ENCODE measurements at places on chromosomes 4 and X.

- no peak for DNase-seq
Measured at GRCh38 chr4:158814207-158814606, 45.4 kb downstream of the FNIP2 start.

DNA sequence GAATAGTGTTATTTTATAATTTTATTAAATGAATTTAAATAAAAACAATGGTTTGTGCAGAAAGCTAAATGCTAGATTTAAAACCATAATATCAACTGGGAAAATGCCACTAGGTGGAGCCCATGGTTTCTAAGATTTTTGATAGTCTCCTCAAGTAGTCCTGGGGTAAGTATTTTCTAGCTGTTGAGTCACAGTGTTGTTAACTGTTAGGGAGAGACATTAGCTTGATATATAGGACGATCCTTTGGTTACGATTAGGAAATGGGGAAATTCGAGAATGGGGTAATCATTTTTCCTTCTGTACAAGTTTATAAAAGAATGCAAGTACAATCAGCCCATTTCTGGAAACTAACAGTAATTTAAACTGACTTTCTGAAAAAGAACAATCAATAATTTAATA, 378.4 kb downstream of the ANKRD50 start:
- no peak for DNase-seq

- no peak for DNase-seq
Measured at GRCh38 chr4:23134331-23134730, 441.6 kb downstream of the GBA3 start.

- DNase-seq, result no peak
Measured at GRCh38 chrX:14051416-14051815, 21.7 kb upstream of the GEMIN8 start.

DNA sequence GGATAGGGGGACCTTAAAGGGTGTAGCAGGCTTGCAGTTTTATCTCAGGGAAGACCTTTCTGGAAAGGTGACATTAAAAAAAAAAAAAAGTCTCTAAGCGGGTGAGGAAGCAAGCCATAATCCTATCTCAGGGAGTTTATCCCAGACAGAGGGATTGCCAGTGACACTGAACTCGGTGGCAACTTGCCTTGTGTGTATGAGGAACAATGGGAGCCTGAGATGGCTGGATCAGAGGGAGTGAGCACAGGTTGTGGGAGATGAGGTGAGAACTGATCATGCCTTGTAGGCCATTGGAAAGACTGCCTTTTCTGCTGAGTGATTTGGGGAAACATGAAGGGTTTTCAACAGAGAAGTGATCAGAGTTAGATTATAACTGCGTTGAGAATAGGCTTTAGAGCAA, 31.1 kb downstream of the DTHD1 start:
- DNase-seq, result no peak

DNA sequence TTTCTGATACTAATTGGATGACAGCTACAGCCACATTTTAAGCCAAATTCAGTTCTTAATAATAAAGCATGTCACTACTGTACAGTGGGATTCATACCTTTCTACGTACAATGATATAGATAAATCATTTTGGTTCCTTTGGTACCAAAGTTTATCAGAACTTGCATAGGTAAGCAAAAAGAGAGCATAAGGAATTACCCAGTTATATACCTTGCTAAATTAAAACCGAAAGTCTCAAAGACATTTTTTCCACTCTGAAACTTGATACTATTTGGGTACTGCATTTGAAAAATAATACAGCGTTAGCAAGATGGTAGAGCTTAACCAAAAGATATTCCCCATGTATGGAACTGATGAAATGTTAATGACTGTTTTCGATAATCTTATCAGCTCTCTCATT, 400.9 kb upstream of the ADGRL3 start:
- no peak for DNase-seq

DNA sequence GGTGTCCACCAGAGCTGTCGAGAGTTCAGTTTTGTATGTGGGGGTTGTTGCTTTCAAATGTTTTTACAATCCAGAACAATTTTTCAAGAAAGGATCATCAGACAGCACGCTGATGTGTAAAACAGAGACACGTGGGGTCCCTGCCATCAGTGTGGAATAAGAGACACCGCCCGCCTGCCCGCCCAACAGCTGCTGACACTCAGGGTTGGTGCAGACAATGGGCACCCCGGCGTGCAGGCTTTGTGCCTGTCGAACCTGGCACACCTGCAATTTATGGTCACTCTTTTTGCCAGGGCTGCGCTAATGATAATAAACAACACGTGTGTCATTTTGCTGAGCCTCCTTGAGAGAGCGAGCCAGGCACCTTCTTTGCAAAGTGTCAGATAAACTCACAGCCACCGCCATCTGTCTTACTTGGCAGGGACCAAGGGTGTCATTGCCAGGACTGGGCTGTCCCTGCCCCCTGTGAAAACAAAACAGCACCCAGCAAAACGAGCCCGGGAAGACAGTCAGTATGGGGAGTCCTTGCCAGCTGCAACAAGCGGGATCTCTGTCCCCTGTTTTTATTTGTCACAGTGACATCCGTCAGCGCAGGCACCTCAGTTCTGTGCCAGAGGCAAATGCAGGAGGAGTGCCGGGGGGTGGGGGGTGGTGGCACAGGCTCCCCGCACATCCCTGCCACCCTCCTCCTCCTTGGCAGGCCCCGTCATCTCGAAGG, 69.1 kb downstream of the PSAPL1 start:
- peak; percentile 84 for DNase-seq

DNA sequence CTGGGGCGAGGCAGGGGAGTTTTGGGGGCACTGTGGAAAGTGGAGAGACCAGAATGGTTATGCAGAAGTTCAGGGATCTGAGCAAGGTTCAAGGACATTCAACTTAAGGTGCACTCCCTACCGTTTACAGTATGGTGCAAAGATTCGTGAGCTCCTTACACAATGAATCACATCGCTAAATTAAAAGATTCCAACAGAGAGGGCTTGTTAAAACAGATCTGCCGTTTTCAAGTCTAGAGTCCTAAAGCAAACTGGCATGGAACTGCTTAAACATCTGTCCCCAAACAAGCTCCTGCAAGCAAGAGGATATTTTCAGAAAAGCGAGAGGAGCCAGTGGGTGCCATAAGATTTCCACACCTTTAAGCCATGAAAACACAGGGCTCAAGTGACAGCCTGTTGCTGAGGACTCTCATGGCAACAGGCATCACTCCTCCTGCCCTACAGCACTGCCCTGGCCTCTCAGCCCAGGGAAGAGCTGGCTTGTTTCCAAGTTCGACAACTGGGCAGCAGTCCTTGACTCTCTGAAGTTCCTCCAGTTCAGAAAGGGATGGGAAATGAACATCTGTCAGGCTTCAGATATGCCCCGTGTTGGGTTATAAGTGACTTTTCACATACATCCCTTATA, 10.0 kb downstream of the FAM184B start:
- no peak for DNase-seq

- no peak for DNase-seq
Measured at GRCh38 chrX:5791721-5792120, 436.9 kb downstream of the NLGN4X start.

DNA sequence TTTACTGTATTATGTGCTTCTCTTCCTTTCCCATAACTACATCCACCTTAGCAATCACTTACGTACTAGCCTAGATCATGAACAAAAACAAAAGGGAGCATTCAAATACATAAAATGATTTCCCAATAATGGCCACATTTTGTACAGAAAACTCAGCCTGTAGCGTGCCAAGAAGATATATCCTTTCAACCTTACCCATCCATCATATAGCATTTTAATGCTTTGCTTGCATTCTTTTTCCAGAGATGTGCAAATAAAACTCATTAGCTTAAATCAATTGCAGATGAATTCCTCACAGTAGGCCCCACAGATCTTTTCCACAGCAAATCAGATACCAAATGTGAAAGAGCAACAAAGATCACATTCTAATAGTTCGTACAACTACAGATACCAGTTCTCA, 20.8 kb downstream of the GRSF1 start:
- DNase-seq, result no peak

GRCh38 chr4:73631565-73632226, 11.5 kb upstream of the RASSF6 start:
- no peak for DNase-seq

DNA sequence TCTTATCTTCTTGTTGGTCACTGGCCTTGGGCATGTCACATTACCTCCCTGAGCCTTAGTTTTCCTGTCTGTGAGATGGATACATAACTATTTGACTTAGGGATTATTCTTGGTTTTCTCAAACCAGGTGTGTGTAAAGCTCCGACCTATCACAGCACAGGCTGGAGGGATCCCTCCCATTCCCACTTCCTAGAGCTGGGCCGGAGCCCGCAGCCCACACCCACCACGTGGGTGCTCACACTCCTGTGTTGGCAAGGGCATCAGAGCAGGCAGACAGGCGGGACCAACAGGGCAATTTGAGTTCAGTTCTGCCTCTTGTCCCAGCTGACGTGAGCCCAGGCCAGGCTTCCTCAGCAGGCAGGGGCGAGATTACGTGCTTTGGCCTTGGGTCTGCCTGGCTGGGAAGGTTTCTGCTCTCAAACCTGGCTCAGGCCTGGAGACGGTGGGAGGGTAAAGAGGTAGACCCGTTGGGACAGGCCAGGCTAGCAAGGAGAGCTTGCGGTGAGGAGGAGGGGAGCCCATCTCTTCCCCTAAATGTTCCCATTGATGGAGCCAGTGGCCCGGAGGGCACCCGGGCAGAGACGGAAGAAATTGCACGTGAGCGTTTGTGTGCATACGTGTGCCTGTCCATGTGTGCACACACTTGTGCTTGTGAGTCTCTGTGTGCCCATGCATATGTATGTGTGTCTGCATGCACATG, 734 bp upstream of the SH3TC1 start:
- DNase-seq, result no peak

- no peak for DNase-seq
Measured at GRCh38 chr4:150235808-150236271, 157.6 kb downstream of the DCLK2 start.

GRCh38 chr4:144740316-144740715, 94.4 kb downstream of the HHIP start:
- DNase-seq, result no peak

DNA sequence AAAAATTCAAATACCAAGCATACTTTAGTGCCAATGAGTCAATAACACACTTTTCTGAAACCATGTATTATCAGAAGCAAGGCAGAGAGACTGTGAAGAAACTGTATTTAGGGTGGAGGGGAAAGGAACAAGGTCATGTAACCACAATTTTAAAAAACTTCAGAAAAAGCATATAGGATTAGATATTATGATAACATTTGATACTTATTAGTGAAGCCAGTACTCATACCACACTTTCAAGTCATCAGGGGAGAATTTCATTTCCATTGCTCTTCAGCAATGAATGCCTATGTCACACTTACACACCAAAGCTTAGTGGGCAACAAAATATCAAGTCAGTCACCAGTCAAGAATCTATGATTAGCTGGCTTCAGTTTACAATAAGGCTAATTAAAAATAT, 602.2 kb downstream of the IL15 start:
- no peak for DNase-seq

- DNase-seq, result no peak
Measured at GRCh38 chr4:19472666-19473065, 779.0 kb upstream of the SLIT2 start.

- DNase-seq, result no peak
Measured at GRCh38 chrX:119539872-119540271, 25.3 kb downstream of the STEEP1 start.

DNA sequence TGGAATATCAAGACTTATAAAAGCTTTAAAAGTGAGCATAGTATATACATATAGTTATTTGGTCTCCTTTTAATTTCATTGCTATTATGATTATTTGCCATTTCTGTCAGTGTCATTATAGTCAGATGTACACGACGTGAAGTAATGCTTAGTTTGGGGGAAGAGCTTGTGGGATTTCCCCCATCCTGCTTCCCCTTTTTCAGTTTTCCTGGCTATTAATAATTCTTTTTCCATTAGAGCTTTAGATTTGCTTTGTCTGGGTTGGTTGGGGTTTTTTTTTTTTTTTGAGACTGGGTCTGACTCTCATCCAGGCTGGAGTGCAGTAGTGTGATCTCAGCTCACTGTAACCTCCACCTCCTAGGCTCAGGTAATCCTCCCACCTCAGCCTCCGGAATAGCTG, 5.4 kb downstream of the ABCE1 start:
- DNase-seq, result no peak

DNA sequence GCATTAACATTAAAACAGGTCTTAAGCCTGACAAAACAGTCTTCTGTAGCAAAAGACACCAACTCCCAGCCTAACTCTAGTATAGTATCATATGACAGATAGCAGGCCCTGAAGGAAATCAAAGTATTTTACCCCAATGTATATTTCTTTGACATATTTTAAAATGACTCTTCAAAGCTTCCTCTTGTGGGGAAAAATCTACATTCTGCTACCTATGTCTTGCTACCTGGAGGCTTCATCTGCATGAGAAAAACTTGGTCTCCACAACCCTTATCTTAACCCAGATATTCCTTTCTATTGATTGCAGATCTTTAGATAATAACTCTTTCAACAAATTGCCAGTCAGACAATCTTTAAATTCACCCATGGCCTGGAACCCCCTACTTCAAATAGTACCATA, 1620.4 kb downstream of the PCDH7 start:
- no peak for DNase-seq

DNA sequence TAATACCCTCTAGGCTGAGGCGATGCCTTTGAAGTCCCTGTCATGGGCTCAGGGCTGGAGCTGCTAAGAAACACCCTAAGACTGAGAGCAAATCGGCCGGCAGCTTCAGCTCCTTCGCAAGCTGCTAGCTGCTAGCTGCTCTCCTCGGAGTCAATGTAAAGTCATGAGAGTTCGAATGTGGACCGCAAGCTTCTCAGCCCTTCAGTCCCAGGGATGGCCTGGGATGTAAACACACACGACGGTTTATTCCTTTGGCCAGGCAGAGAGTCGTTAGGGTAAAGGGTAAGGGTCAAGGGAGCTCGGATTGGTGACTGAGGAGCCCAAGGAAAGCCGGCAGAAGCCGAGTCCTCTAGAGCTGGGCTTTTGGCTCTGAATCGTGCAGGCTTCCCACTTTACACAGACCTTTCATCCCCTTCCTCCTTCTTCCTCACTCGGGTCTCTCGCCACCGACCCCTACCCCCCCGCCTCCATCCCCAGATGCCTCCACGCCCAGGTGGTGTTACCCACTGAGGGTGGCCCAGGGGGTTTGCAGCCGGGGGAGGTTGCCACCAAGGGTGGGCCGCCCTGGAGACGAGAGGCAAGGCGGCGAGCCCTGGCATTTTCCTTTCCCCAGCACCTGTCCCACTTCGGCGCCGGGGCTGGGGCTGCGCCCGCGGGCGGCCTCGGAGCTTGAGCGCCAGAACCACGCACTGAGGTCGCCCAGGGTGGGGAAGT, 3.1 kb upstream of the BCORL1 start:
- no peak for DNase-seq
